Nephron progenitor cell (in vitro differentiated cells): ENCODE measurements at places on chromosomes 3 and 15.
A peak's percentile ranks its signal among the peaks of the same experiment; 100 is the strongest.

GRCh38 chr3:161991901-161992540 is 495.4 kb downstream of the OTOL1 start:
- no peak for DNase-seq

GRCh38 chr3:157329551-157329950 is 107.1 kb upstream of the PTX3 start:
- DNase-seq, result no peak

- peak; percentile 33 for DNase-seq
Measured at GRCh38 chr3:27939940-27940339, 217.8 kb upstream of the EOMES start.

DNA sequence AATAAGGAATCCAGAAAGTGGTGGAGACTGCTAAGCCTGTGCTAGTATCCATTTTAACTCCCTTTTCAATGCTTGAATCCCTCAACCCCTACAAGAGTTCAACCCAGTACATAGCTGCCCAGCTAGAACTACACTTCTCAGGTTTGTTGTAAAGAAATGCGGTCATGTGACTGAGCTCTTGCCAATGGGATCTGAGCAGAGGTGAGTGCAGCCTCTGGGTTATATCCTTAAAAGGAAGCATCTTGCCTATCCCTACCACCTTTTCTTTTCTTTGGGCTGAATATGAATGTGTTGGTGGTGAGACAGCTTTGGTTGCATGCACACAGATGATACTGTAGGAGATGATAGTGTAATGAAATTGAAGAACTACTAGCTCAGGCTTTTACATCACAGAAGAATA is 139.7 kb downstream of the CADPS start:
- DNase-seq, result no peak

DNA sequence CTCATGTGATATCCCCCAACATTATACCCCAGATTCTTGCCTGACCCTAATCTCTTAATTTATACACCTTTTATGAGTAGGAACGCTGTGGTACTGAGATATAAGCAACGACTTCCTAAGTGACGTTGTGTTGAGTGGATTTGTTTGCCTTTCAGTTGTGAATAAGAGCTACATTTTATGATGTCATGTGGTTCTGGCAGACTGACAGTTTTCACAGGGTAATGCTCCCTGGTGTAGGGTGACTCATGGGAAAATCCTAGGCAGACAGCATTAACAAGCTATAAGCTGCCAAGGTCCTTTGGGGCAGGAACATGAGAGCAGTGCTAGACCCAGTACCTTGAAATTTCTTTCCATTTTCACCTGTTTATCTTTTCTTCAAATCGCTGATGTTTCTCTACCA is 11.2 kb downstream of the C3orf52 start:
- DNase-seq, result no peak
